NCI-H1436 treated with DMSO at 0.1 percent for 48 hours (cell line): ENCODE measurements at places on chromosomes 4 and X.

- DNase-seq, result no peak
Observed at GRCh38 chrX:18166068-18166467, 54.6 kb downstream of the BEND2 start.

DNA sequence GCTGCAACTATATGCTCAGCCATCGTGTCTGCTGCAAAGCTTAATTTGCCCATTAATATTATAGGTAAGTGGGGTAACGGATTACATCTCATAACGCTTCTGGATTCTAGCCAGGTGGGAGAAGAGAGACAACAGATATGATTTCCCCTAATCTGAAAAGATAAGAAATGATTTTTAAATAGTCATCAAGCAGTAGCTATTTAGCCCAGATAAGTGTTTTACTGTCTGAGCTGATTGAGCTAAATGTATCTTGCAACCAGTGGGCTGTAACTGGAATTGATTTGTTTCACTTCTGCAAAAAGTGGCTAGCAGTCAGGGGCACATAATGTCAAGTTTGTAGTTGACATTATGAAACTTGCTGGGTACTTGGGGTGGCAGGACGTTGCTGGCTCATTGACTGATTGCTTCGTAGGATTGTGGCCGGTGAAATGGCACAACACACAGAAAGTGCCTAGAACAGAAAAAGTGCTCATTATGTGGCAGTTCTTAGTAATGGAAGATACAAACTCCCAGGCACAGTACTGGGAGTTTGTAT lies 18.5 kb downstream of the LAP3 start:
- no peak for DNase-seq

DNA sequence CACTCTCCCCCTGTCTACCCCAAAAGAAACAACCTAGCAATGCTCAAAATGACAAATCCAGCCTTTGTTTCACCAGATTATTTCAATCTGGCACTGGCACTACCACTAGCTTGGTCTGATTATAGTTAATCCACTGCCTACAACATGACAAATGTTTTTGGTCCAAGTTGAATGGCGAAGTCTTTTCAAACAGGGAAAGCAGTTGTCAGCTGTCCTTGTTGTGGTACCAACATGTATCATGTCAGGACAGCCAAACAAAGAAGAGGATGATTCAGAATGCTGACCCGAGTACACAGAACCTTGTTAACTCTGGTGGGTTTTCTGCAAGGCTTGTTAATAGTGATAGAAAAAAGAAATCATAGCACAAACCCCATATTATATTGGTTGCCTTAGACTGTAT lies 160.8 kb upstream of the ANK2 start:
- no peak for DNase-seq

- no peak for DNase-seq
Observed at GRCh38 chr4:109435635-109436034, 2.0 kb downstream of the SEC24B start.

- DNase-seq, result no peak
Observed at GRCh38 chr4:66465111-66465510, 794.8 kb upstream of the EPHA5 start.
